Activated CD4-positive, alpha-beta T cell treated with anti-CD3 and anti-CD28 coated beads for 36 hours (primary cell): ENCODE measurements at places on chromosomes 2 and 18.

- peak; percentile 78 for DNase-seq
Measured at GRCh38 chr2:121071034-121071504, 213.9 kb downstream of the TFCP2L1 start.

- DNase-seq: no peak
Measured at GRCh38 chr2:234745347-234745746, 206.5 kb upstream of the SH3BP4 start.

DNA sequence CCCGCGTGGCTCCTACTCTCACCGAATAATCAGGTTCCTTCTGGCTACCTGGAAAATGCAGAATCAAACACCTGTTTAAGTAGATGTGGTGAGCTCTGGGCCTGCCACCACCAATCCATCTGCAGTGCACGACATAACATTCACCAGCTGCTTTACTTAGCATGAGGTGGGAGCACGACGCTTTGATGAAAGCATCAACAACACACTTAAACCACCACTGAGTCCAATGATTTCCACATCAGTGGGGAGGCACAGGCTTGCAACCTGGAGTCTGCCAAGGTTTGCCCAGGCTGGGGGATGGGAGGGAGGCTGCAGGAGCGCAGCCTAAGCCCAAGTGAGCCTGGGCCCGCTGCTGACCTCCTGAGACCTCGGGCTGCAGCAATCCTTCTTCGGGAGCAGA, 415.5 kb downstream of the MEIS1 start:
- DNase-seq: no peak

GRCh38 chr2:148702475-148702874, 57.9 kb downstream of the EPC2 start:
- DNase-seq: no peak

DNA sequence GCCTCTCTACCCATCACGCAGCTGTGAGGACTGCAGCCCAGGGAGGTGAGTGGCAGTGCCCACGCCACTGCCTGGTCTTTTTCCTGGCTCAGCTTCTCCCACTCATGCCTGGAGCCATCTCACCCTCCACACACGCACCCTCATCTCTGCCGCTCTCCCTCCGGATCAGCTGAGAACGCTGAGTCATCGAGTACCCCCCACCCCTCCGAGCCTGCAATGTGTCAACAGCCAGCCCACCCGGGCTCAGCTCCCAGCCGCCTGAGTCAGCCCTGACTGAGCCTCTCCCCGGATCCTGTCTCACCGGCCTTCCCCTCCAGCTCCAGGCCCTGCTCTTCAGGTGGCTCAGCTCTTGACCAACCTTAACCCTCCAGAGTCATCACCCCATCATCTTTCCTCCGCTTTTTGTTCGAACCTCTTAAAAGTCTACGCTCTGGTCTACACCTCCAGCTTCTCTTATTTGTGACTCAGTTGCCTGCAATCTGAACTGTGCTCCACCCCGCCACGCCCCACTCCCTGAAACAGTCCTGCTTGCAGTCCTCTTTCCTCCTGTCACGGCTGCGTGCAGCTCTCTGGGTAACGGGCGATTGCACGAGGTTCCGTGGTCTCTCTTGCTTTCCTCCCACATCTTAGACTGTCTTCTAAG, 94.4 kb upstream of the ASAP2 start:
- DNase-seq: no peak

GRCh38 chr2:22628221-22628620, 756.8 kb upstream of the KLHL29 start:
- DNase-seq: no peak

GRCh38 chr18:44331656-44332570, 348.8 kb upstream of the SETBP1 start:
- DNase-seq: no peak

- no peak for DNase-seq
Measured at GRCh38 chr2:32278478-32278853, 762 bp downstream of the YIPF4 start.

- no peak for DNase-seq
Measured at GRCh38 chr2:26725521-26725820, 32.9 kb downstream of the KCNK3 start.

DNA sequence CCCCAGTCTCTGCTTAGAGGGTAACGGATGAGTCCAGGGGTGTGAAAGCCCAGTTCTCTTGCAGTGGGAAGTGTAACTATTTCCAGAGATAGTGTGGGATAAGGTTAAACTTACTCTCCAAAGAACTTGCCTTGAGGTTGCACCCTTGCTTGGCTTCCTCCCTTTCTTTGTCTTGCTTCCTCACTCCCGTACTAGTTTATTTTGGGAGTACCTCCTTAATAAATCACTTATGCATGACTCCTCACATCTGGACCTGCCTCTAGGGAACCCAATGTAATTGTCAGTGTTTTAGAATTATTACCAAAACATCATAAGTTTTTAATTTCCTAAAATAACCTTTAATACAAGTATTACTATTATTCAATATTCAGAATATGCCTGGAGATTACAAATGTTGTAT, 35.2 kb downstream of the CPO start:
- DNase-seq: no peak

DNA sequence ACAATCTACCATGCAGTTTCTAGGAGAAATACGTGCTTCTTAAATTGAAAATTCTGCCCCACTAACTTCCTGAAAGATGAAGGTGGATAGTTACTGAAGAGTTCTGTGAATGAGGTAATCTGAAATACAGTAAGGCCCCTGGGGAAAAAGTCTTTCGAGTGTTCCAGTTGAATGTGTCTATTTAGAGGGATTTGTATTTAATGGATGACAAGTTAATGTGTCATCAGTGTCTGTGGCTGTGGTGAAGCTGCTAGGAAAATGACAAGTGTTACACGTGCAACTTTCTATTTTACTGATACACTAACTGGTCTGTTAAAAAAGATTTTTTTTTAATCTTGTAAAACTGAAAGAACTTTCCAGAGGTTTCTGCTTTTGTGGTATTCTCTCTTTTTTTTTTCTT, 384.6 kb downstream of the STK39 start:
- DNase-seq: peak; percentile 28

GRCh38 chr2:7627583-7627982, 710.4 kb downstream of the RNF144A start:
- no peak for DNase-seq

DNA sequence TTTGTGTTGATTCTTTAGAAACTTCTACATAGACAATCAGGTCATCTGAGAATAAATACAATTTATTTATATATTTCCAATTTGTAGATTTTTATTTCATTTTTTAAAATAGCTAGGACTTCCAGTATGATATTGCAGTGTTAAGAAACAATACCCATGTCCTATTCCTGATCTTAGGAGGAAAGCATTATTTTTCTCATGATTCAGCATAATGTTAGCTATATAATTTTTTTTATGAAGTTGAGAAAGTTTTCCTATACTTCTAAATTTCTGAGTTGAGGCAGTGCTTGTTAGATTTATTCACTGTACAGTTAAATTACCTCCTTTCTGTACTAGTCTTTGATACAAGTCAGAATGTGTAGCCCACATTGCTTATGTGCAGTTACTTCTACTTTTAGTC, 595.7 kb upstream of the HS6ST1 start:
- DNase-seq: no peak

GRCh38 chr2:238202326-238203093, 985 bp downstream of the ILKAP start:
- peak; percentile 28 for DNase-seq

DNA sequence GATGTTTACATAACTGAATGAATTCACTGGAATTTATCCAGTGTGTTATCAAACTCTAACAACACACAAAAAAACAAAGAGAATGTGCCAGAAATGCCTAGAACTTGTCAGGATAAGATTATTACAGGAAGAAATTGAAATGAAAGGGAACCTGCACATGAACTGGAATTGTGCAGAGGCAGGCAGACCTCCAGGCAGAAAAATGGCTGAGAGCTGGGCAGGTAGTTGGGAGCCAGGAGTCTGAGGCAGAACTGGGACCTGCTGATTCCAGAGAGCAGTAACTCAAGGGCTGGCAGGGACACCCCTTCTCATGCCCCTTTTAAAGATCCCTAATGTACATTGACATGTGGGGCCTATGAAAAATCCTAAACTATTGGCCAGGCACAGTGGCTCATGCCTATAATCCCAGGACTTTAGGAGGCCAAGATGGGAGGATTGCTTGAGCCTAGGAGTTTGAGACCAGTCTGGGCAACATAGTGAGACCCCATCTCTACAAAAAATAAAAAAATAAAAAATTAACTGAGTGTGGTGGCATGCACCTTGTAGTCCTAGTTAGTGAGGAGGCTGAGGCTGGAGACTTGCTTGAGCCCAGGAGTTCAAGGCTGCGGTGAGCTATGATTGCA, 674 bp upstream of the SP110 start:
- no peak for DNase-seq

DNA sequence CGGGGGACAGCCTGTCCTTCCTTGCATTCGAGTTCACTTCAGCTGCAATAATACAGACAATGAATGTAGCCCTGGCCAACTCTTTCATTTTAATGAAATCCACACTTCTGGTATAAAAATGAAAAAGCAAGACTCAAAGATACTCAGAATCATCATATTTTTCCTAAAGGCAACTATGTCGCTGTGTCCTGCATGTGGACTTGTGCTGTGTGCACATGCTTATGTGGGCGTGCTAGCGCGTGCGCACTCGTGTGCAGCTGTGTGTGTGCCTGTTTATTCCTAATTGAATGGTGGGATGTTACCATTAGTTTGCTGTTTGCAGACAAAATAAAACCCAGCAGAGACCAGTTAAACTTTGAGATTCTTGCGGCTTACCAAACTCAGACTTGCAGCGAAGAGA, 49.6 kb downstream of the SMIM21 start:
- DNase-seq: no peak

GRCh38 chr2:81043681-81044080, 739.1 kb upstream of the LRRTM1 start:
- no peak for DNase-seq

DNA sequence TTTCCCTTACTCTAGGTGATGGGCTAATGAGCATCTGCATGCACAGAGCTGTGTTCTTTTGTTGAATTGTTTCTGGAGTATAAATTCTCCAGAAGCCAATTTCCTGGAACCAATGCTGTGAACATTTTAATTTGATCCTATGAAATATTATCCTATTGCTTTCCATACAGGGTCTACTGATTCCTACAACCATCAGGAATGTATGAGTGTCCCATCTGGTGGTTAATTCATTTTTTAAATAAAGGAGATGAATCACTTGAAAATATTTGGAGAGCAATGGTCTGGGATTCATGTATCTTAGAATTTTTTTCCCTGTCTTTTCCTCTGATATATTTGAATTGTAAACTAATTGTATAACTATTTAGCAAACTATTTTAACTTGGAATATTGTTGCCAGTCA, 14.0 kb downstream of the KIF5C start:
- no peak for DNase-seq

GRCh38 chr2:145484448-145485097, 964.7 kb upstream of the ZEB2 start:
- no peak for DNase-seq

DNA sequence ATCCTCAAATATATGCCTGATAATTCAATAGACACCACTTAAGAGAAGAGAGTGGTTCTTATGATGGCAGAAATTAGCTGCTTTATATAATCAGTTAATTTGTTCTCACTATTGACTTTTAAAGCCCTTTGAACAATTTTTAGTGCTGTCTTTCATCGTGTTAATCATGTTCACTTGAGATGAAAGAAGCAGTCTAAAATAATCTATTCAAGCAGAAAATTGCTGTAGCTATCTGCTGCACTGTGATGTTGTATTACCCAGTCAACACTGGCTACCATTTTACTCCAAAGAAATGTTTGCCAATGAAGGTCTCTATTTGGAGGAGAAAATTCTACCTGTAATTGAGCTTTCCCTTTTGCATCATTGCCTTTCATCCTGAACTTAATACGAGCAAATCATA, 459.8 kb upstream of the FSIP2 start:
- DNase-seq: no peak

- DNase-seq: no peak
Measured at GRCh38 chr18:49076654-49077166, 125.9 kb upstream of the SMAD7 start.
